ENCODE measurements at places on chromosomes 1 and 21.
A peak's percentile ranks its signal among the peaks of the same experiment; 100 is the strongest.

- DNase-seq, result no peak
Measured at GRCh38 chr1:183238071-183238470, 52.0 kb downstream of the LAMC2 start.

- DNase-seq, result no peak
Measured at GRCh38 chr21:42621166-42621818, 32.1 kb upstream of the PDE9A start.

GRCh38 chr1:215526147-215526845 is 40.8 kb upstream of the KCTD3 start:
- no peak for DNase-seq

DNA sequence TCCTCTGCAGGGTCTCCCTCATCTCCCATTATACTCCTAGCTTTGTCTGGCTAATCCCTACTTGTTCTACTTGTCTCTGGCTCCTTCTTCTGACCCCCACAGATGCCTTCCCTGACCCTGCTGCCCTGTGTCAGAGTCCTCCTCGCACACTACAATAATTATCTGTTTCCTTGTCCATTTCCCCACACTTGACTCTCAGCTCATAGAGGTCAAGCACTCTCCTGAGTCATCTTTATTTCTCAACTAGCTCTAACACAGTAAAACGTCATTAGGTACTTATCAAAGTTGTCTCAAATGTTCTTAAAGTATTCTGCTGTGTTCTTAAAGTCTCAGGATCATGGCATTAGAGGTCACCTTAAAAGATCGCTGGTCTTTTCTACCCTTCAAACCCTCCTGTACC is 47.1 kb downstream of the C8A start:
- DNase-seq, result no peak

DNA sequence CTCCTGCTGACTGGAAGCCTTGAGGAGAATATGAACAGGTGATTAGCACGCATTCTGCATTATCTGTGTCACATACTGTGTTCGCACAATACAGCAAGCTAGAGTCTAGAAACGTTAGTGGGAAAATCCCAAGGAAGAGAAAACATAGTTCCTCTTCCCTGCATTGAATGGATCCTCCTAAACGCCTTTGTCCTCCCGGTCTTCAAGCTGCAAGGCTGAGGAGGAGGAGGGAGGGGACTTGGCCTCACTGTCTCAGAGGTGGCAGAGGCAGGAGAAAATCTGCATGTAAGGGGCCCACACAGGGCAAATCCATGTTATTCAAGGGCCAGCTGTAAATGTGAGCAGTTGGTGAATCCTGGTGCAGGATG is 34.4 kb downstream of the WNT9A start:
- DNase-seq, result no peak

DNA sequence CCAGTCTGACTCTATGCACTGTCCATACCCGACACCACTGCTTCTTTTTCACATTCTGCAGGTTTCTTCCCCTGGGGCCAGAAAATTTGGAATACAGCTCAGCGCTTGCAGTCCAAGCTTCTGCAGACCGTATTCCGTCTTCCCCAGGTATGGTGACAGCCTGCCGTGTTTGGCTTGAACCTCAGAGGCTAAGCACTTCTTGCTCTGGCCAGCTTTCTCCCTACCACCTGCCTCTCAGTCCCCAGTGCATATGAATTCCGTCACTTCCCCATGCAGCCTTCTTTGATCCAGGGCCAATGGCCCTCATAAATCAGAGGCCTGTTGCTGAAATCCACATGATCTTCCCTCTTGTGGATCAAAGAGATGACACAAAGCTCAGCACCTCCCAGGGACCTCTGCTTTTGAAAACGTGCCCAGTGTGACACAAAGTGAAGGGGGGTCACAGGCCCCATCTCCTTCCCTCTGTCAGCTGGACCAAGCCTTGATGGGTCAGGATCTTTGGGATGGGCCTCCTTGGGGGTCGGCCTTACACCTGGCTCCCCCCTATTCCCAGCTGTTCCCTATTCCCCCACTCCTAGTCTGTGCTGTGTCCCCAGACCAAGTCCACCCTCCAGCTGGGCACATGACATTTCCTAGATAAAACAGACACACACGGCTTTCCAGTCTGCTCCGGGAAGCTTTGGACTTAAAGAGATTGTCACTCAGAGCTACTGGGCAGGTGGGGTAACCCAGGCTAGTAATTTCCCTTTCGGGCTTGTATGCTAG is 66.6 kb downstream of the HMGB4 start:
- no peak for DNase-seq

DNA sequence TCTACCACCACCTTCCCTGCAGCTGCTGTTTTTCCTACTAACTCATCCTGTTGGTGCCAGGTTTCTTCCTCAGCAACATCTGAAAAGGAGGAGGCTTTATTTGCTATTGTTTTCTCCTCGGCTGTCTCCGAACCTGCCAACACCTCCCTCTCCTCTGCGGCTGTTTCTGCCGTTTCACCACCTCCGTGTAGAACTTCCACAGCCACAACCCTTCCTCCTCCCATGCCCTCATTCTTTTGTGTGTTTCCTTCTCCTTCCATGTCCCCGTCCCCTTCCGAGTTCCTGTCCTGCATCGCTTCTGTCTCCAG is 59.0 kb upstream of the LRRC53 start:
- no peak for DNase-seq

GRCh38 chr1:232486454-232487207 is 143.3 kb downstream of the SIPA1L2 start:
- DNase-seq, result no peak

DNA sequence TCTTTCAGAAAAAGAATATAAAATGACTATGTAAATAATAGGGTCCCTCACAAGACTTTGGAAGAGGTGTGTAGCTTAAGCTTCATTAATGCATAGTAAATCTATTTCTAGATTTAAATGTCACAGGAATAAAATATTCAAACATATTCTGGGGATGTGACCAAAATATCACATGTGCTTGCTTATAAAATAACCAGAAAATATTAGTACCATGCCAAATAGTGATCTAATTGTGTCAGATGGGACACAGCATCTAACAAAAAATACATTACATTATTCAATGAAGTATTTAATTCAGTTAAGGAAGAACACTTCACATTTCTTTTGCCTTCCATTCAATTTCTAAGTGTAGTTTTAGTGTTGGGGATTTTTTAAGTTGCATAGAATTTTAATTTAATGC is 179.5 kb downstream of the LRRC40 start:
- DNase-seq, result no peak

DNA sequence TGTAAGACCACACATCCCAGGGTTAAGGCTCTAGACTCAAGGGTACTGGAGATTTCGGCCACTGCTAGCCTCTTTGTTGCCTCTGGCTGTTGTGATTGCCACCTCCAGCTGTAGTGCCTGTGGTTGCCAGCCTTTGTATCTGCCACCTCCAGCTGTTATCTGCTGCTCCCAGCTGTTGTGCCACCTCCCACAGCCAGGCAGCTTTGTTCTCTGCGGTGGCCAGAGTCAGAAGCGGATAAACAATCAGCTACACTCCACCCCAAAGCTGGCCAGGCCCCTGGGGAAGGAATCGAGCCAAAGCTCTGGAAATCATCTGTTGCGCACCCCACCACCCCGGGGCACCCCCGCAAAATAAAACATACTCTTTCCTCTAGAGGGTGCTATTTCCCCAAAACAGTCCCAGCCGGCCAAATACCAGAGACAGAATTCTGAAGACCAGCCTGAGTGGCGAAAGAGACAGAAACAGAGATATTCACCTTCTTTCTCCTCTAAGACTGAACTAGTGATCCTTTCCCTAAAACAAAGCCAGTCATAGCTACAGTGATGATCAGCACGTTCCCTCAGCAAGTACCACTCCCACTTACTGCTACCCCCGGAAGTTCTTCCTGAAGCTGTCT is 14.8 kb upstream of the PIGM start:
- no peak for DNase-seq

DNA sequence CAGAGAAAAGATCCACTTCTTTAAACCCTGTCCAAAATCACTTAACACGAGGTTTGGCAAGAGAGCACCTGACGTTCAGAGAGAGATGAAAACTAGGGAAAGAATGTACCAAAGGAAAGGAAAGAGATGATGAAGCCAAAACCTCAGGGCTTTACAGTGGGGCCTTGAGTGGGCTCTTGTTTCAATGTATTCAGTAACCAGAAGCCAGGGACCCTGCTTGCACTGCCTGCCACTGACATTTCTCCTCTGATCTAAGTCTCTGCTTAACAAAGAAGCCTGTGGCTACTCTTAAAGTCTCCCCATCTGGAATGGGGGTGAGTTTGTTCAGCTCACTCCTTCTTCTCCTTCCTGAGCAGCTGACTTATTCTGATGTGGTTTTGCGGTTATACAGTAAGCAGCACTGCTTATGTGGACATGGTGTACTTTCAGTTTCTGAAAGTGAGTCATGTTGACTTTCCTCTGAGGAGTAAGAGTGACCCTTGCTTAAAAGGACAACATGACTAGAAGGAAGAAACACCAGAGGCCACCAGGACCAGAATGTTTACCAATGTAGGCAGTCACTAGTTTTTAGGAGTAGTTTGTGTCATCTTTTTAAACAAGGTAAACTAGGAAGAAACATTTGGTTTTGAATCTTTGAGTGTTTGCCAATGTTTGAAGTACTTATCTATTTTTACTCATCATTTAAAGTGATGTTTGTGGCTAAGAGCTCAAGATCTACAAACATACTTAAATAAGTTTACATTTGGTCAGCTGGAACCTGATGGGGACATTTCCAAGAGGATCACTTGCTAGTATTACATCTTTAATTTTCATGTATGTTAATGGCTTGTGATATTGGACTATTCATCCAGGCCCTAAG is 87.4 kb downstream of the FASLG start:
- peak; percentile 13 for DNase-seq

- DNase-seq, result no peak
Measured at GRCh38 chr1:40532844-40533424, 1.5 kb downstream of the ZNF684 start.

- DNase-seq, result no peak
Measured at GRCh38 chr1:209544098-209544497, 39.4 kb upstream of the CAMK1G start.

- no peak for DNase-seq
Measured at GRCh38 chr1:12180315-12180714, 13.5 kb downstream of the TNFRSF1B start.

DNA sequence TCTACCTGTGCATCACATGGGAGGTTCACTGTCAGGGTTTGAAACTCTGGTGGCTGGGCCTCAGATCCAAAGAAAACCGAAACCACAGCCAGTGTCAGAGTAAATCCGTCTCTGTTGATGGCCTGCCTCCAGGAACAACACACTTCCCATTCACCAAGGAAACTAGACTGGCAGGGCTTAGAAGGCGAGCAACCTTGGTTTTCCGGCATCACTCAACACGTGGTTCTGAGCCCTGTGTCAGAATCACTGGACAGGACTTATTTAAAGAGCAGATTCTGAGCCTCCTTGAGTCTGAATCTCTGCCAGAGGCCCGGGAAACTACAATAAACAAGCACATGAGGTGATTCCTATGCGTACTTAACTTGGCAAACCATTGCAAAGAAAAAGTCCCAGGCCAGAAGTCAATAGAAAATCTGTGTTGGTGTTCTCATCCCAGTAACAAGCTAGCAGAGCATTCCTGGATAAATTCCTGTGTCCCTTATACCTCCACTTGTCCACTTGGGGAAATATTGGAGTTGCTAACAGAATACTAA is 70.0 kb downstream of the KCTD3 start:
- DNase-seq, result no peak

DNA sequence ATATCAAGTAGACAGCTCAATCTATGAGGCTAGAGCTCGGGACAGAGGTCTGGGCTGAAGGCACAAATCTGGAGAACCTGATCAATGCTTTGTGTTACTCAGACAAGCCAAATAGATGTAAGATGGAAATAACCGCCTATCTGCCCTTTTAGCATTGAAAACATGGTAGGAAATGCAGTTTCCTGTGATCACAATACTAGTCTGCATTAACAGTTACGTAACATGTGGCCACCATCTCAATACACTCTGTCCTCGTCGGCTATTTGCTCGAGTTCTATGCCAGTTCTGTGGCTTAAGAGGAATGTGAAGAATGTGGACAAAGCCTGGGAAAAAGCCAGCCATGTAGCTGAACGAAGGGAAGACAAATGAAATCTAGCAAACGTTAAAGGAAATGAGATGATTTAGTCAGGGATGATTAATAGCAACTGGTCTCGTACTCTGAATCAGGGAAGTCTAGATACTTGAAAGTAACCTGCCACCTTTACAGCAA is 73.3 kb downstream of the HSF2BP start:
- no peak for DNase-seq

DNA sequence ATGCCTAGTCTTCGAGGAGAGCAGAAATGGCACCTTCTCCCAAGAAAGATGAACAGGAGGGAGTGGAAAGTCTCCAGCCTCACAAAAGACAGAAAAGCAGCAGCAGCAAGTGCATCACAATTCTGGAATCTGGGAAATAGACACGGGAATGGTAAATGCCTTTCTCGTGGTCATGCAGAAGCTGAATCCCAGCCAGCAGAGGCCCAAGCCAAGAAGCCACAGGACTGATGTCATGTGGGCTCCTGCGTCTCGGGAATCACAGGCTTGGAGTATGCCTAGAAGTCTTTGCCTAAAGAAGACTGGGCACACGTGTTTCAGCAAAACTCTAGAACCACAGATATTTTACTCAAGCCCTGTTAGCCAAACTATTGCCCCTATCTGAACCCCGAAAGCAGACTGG is 260.3 kb upstream of the PLD5 start:
- DNase-seq, result no peak

DNA sequence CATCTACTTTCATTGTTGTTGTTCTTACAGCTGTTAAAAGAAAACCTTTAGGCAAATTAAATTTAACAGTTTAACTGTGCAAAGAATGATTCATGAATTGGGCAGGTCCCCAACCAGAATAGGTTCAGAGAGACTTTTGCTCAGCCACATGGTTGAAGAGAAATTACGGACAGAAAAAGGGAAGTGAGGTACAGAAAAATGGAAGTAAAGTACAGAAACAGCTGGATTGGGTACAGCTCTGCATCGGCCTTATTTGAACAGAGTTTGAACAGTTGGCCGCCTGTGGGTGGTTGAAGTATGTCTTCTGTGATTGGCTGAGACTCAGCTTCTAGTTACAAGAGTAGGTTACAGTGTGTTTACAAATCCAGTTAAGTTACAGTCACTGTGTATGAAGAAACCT is 210.1 kb downstream of the FGGY start:
- no peak for DNase-seq
